ENCODE measurements at places on chromosomes 4 and X. TPM values are rescaled to one million over a fixed set of nuclear protein-coding genes. Genes with fewer than 3 reads are reported as not detected.

GRCh38 chrX:129318375-129318774, 204.9 kb downstream of the SMARCA1 start:
- DNase-seq, result no peak

GRCh38 chr4:13851085-13851940, 223.8 kb upstream of the BOD1L1 start:
- DNase-seq, result no peak

GRCh38 chr4:152138451-152138850, 377.6 kb upstream of the GATB start:
- no peak for DNase-seq

DNA sequence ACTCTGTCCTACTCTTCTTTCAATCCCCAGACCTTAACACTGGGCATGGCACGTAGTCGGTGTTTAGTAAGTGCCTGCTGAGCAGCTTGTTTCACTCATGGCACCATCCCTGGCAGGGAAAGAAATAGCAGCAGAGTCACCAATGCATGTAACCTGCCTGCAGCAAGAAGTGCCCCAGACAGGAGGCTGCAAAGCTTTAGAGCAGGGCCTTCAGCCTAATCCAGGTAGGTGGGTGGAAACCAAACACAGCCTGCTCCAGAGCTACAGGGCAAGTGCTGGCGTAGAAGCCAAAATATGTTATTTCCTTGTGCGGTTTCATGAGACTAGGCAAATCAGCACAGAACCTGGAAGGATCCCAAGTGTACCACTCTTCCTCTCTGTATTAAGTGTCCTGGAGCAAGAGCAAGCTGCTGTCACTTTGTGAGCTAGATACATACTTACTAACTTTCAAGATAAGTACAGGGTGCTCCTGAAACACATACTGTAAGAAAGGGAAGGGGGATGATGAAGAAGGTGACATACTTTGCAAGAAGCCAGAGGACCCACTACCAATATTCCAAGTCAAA, 5.5 kb downstream of the PROM1 start:
- no peak for DNase-seq

DNA sequence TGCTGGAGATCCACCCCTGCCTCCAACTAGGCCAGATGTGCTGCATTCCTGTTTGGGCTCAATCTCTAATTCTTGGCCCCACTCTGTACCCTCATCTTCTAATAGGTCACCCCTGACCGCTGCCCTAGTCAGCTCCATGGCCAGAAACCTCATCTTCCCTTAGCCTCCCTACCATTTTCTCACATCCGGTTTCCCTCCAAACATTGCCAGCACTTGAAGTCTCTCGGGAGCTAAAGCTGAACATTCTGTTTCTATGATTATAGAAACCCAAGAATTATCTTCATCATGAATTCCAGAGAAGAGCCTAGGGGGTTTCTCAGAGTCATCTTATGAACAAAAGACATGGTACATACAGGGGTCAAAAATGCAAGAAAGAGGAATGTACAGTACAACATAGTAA, 179.7 kb downstream of the AMELX start:
- no peak for DNase-seq

Gene ARR3
- polyA plus RNA-seq, result 1.1 TPM
